ENCODE measurements at places on chromosomes 1 and 21.

GRCh38 chr1:175234639-175235038 lies 42.1 kb upstream of the KIAA0040 start:
- DNase-seq: no peak

DNA sequence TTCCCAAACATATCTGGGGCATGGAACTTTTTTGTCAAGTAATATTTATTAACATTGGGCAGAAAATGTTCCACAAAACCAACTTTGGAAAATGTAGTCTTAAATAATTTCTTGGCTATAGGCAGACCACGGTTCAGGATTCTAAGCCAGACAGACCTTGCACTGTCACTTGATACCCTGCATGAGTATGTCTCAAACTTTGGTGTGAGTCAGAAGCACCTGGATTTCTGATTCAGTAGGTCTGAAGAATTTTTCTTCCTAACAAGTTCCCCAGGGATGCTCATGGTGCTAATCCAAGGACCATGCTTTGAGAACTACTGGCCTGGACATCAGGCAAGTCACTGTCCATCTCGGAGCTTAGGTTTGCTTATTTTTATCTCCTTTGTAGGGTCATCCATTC lies 562.0 kb downstream of the PLPP3 start:
- no peak for DNase-seq

DNA sequence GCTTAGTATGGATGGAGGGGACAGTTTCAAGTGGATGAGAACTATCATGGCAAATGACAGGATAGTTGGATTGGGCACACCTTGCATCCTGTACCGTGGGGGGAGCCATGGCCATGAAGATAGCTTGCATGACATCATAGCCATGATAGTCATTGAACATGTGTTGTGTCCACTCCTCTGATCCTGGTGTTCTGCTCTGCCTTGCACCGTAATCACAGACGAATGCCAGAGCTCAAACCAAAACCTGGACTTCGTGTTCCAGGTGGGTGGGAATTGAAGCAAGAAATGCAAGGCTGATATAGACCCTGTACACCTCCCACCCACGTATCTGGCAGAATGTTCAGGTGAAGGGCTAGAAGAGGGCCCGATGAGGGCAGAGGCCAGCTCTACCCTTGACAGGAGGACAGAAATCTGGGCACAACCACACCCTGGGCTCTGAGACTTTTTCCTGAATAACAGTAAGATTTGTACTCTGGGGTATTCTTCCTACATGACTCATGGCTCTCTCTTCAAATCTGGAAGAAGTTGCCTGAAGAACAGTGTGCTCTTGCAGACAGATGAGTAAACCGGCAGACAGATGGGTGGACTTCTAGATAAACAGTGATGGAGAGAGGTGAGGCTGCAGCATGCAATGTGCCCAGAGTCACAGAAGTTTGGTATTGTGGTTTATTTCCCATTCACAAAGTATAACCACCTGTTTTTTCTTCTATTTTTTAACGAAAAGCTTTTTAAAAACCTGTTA lies 45.0 kb downstream of the KCNJ6 start:
- DNase-seq: no peak

DNA sequence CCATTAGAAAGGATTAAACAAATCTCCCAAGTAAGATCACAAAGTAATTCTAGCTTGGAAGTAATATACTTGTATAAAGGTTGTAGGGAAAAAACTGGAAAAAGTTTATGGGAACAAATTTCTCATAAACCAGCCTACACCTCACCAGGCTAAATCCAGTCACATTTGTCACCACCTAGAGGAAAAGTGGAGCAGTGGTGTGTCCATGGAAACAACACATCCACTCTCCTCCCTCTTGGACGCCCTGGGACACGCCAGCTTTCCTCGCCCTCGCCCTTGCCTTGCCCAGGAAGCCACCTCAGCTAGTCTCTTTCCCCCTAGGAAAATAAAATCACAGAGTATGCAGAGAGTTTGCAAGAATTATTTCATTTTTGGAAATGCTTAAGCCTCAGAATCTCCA lies 2.2 kb downstream of the PALMD start:
- DNase-seq: no peak

DNA sequence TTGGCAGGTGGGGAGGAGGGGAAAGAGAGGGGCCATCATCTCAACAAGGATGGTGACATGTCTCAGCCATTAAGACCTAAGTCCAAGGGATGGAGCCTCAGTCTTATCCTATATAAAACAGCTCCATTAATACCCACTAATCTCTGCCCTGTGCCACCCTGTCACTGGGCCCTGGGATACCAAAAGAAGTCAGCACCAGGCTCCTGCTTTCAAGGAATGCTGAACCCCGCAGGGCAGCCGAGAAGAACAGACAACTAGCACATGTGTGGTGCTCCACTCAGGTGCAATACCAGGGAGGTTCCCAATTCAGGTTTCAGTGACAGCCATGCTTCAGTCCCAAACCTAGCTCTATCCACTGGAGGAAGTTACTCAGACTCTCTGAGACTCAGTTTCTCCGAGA lies 128.4 kb downstream of the GRIK3 start:
- no peak for DNase-seq

- no peak for DNase-seq
Observed at GRCh38 chr1:183454377-183454776, 17.9 kb upstream of the SMG7 start.

DNA sequence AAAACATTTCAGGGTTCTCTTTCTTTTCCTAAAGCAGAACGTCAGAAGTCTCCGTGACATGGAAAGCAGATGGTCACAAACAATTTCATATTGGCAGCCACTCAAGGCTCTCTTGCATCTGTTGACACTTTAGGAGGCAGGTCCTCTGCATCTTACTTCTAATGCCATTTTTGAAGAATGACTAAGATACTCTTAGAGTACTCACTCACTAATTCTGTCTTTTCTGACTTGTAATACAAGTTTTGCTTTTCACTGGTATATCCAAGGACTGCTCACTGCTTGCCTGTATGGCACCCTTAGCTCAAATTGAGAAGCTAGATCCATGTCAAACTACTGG lies 68.3 kb downstream of the PRRX1 start:
- DNase-seq: no peak

GRCh38 chr1:26404641-26405040 lies 6.0 kb upstream of the LIN28A start:
- DNase-seq: no peak

DNA sequence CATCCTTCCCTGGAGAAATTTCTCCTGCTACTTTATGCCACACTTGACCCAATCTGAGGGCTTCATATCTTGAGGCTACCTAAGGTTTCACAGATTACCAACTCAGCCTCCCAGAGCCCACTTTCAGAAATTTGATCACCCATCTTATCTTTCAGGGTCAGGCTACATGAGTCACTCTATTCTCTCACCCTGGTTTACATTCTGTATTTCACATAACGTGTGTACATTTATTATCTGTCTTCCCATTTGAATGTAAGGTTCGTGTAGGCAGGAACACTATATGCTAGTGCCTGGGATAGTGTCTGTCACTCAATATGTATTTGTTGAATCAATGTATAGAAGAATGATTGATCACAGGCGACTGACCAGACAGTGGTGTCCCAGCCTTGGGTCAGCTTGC lies 124.8 kb downstream of the UBE2U start:
- DNase-seq: no peak

GRCh38 chr1:158471920-158472319 lies at the start of gene OR10R2:
Gene OR10R2, plus strand, starts transcription at chr1:158472220. Its CDS starts 106 bp downstream, at chr1:158472326.
- DNase-seq: no peak

- DNase-seq: no peak
Observed at GRCh38 chr1:55716610-55717009, 501.4 kb upstream of the USP24 start.
